ENCODE measurements at places on chromosomes 13 and 19.

- no peak for DNase-seq
Observed at GRCh38 chr19:13132471-13133180, 14.6 kb downstream of the NACC1 start.

- no peak for DNase-seq
Observed at GRCh38 chr19:48415395-48415794, 21.9 kb downstream of the GRIN2D start.

DNA sequence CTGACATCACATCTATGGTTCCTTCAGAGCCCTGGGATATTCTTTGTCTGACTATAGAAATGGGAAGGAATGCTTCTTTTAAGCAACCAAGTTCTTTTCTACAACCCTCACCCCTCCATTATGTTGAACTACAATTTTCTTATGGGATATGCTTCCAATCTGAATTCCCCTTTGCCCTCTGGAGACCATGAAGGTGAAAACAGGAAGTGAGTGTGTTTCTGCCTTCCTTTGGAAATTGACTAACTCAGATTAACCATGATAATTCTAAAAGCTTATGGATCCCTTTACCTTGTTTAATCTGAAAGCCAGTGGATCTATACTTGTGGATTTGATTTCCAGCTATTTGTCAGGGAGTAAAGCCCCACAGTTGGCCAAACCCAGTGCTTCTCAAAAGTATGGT lies 90.8 kb upstream of the SERTM1 start:
- no peak for DNase-seq

DNA sequence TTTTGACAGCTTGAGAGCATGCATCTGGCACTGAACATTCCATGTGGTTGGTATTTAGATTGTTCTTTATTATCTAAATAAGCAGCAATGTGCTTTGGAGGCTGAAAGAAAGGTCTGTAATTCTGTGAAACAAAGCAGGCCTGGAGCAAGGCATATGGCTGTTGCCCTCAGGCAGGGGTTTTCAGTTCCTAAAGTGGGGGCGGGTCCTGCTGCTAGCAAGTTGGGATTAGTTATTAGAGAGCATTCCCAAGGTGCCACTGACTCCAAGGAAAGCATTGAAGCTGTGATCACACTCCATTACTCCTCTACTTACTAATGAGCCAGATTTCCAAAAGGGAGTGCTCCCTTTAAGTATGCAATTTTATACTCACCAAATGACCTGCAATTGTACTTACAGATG lies 432.2 kb downstream of the OLFM4 start:
- DNase-seq, result no peak

- no peak for DNase-seq
Observed at GRCh38 chr19:35533822-35534392, 651 bp downstream of the GAPDHS start.

Data from HFF-Myc (cell line).